Fibroblast of skin of left quadriceps (primary cell): ENCODE measurements at places on chromosomes 6 and 20.

DNA sequence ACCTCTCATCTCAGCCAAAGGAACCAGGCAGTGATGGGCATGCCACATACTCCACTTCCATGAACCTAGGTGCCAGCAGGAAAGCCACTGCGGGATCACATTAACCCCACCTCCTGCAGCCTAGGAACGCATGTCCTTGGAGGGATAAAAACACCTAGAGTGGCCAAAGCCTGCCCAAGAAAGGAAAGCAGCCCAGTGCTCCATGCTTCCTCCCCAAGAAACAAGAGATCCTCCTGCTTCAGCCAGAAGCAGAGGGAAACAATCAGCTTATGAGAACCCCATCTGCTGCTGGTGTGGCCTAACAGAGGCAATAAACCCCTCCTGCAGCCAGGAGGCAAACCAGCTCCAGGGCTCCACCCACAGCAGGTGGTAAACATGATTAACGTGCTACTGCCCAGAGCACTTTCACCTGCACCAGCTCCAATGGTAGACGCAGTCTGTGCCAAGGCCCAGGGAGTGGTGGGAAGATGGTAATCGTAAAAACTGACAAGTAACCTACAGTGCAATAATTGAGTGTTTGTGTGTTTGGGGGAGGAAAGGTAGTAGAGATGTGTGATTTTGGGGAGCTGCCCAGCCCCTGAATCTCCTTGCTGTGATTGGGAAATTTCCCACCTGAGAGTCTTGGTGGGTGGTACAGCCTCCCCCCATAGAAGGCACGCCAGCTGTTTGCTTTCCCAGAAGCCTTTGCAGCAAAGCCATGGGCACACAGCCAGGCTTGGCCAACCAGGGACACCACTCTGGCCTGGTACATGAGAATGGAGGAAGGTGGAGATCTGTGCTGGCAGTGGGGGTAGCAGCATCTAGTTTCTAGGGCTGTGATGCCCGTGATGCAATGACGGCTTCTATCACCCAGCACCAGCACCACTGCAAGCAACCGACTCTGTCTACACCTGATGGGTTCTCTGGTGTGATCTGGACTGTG, 50.6 kb upstream of the TBC1D7 start:
- DNase-seq, result no peak

DNA sequence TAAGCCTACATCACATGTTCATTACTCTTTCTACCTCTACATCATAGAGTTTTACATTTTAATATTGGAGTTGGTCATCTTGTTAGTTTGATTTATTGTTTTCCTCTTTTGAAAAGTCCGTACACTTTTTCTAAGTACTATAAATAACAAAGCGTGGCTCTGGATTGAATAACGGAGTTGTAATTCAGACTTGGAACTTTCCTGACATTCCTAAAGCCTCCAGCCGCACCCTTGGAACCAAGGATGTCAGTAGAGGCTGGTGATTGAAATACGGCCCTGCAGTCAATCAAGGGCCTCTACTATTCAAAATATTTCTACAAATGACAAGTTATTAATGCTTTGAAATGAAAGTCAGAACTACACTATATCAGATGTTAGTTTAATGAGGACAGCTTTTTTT, 301.9 kb upstream of the TBX18 start:
- no peak for DNase-seq

GRCh38 chr20:58788896-58789544, 61.7 kb downstream of the GNAS-AS1 start:
- no peak for DNase-seq

GRCh38 chr6:17808609-17809008, 101.9 kb upstream of the NUP153 start:
- DNase-seq, result no peak

- no peak for DNase-seq
Measured at GRCh38 chr6:24355393-24355792, 2.5 kb downstream of the DCDC2 start.

- no peak for DNase-seq
Measured at GRCh38 chr6:139330306-139330705, 38.5 kb upstream of the TXLNB start.

- DNase-seq, result no peak
Measured at GRCh38 chr6:85948481-85948880, 305.8 kb upstream of the SYNCRIP start.

DNA sequence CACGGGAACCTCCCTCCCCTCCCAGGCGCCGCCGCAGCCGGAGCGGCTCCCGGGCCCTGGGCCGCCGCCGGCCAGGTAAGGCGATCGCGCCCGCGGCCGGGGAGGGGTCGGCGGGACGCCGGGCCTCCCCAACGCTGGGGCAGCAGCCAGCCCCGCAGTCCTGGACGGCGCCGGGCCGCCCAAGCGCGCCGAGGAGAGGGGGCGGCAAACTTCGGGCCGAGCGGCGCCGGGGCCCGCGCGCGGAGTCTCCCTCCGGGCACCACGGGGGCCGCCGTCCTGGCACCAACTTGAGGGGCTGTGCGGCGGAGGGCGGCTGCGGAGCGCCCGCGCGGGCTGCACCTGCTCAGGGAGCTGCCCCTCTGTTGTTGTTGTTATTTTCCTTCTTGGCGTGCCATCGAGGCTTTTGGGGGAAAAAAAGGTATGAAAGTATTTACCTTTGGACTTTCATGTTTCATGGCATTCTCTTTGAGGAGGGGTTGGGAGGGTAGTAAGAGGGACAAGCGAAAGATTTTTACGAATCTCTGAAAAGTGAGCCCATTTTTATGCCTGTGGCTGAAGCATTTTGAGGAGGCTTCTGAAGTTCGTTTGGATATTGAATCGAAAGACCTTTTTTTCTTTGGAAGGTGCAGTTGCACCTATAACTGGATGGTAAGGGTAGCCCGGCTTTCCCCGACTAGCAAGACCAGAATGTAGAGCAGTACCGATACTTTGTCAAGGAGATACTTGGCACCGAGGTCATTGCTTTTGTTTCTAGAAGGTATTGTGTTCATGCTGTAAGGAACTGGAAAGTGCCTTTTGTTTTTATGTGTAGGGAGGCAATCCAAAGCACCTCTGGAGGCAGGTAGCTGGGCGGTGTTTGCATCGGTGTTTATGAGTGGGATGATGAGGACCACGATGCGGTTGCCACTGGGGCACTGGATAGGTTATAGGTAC, at the start of gene RNF182:
Gene RNF182, plus strand, starts transcription at position 4 of the 933 bp plus-strand sequence. CDS start 52,168 bp downstream, outside the sequence.
- no peak for DNase-seq

DNA sequence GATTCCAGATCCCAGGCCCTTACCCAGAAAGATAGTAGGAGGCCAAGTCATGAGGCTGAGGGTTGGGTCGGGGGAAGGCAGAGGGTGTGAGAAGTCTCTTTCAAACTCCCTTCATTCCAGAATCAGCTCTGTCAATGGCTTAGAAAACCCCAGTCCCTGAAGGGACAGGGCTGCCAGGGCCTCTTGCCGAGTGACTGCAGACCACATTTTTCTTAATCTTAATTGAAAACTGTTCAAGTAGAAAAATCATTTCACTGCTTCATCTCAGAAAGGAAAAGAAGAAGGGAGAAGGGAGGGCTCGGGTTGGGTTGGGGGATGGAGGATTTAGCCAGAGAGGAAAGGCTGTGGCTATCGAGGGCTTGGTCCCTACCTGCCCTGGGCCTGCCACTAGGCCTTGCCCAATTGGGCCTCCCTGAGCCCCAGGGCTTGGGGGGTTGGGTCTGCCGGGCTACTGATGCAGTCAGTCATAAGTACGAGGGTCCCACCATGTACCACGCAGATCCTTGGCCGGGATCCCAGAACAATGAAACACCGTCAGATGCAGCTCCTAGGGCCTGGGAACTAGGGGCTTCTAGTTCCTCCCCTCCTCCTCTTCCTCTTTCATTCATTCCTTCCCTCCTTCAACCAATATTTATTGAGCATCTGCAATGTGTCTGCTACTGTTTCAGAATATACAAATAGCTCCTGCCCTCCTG, 44.0 kb upstream of the CTNNBL1 start:
- no peak for DNase-seq

DNA sequence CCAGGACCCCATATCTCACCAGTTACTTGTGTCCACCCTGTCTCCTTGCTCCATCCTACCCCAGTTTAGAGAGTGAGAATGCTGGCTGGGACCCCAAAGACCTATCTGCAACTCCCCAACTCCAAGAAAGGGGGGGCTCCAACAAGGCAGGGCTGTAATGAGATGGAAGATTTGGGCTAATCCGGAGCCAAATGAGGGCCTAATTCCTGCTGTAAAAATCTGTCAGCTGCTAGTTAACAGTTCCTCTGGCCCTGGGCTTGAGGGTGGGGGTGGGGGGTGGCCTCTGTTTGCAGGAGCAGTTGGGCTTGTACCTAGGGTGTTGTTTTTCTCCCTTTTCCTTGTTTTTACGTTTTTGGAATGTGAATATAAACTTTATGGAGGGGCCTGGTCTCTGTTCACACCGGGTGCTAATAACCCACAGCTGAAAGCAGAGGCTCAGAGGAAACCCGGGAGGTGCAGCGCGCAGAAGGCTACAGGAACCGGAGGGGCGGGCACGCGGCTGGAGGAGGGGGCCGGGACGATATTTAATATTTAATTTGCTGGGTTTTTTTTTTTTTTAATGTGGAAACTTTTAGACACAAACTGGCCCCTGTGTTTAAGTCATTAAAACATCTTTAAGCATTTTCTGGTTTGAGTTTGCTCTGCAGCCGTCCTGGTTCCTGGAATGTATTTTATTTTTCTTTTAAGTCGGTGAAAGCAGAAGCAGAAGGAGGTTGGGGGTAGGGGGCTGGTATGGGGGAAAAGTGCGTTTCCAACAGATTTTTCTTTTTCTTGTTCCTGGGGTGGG, 70.7 kb downstream of the NCR2 start:
- DNase-seq, result no peak

- no peak for DNase-seq
Measured at GRCh38 chr6:15066089-15066758, 179.6 kb upstream of the JARID2 start.

GRCh38 chr6:14787677-14788076, 458.2 kb upstream of the JARID2 start:
- DNase-seq, result no peak

- DNase-seq, result no peak
Measured at GRCh38 chr6:146875927-146876270, 277.1 kb downstream of the ADGB start.

DNA sequence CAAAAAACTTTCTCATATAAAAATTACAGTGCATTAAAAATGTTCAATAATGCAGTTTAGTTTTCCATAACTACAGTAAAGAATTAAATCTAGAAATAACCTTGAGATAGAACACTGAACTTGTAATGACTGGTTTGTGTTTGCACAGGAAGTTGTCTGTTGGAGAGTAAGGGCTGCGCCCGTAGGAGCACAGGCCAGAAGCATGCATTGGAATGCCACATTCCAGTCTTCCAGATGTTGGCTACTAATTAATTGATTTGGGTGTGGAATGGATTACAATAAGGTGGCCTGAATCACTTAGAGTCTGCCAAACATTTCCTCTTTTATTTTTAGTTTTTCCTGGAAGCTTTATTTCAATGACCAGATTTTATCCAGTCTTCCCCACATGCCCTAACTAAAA, 582.6 kb upstream of the MMS22L start:
- no peak for DNase-seq

- DNase-seq, result no peak
Measured at GRCh38 chr6:108661982-108662381, 101.3 kb downstream of the FOXO3 start.

GRCh38 chr20:54063992-54064676, 6.3 kb downstream of the BCAS1 start:
- no peak for DNase-seq

DNA sequence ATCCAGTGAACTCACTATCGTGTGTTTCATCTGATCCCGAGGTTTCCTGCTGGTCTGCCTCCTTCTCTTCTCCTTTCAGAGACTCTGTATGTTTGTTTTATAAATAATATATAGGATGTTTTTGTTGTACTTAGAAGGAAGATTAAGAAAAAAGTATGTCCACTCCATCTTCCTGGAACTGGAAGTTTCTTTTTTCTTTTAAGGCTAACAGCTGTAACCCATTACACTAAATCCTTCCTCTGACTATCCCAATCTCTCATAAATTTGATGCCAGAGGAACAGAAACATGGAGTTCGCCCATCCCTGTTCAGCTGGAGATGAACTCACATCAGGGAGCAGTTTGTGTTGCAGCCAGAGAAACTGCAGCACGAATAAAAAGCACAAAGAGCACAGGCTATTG, 20.7 kb downstream of the RIPK1 start:
- DNase-seq, result peak; percentile 28

GRCh38 chr6:159804504-159804903, 4.4 kb downstream of the PNLDC1 start:
- no peak for DNase-seq

DNA sequence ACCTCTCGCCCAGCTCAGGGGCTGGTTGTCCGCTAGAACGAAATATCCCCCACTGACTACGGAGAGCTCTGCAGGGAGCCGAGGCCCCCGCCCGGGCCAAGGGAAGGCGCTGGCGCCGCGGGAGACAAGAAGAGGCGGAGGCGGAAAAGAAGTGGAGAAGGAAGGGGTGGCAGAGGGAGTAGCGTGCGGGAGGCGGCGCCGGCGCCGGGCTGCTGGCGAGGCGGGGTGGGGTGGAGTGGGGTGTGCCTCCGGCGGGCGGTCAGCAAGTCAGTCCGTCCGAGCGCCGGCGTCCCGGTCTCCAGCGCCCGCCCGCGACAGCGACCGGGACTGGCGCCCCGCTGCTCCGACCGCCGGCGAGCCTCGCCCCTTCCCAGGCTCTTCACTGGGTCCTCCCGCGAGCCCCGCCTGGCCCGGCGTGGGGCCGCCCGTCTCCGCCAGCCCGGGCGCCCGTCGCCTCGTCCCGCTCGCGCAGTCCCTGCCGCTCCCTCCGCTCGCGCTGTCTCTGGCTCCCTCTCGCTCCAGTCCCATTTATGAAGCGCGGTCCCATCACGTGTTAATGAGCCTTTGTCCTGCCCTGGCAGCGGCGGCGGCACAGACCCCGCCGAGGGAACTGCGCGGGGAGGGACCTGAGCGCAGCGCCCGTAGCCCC, at the start of gene CNR1:
Gene CNR1, minus strand, starts transcription at position 504 of the 649 bp plus-strand sequence. CDS start 21,073 bp downstream, outside the sequence.
- DNase-seq, result no peak

DNA sequence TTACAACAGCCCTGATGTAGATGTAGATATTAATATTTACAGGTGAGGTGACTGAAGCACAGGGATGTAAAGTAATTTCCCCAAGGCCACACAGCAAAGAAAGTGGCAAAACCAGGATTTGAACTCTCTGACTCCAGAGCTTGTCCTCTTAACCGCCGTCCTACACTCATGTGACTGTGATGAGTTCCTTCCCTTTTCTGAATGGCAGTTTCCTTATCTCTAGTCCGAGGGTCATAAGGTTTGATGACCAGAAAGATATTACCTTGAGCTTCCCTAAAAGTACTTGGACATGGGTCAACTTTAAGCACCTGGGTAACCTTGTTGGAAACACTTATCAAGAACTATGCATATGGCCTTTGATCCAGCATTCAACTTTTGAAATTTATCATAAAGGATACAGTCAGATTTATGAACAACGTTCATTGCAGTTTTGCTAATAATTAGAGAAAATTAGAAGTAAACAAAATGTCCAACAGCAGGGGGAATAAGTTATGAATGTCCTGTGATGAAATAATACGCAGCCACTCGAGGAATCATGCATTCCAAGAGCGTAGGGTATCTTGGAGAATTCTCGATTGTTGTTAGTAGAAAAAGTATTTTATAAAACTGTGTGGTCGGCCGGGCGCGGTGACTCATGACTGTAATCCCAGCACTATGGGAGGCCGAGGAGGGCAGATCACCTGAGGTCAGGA, 2.3 kb upstream of the TLDC2 start:
- no peak for DNase-seq

- DNase-seq, result no peak
Measured at GRCh38 chr20:48583801-48584200, 244.0 kb downstream of the PREX1 start.
